ENCODE measurements at places on chromosomes 7 and 10. TPM values are rescaled to one million over a fixed set of nuclear protein-coding genes. Genes with fewer than 3 reads are reported as not detected.

Gene HMX2
- total RNA-seq = 0.05 TPM

Gene CYP2C19
- not detected for total RNA-seq

Gene SPDYE16
- total RNA-seq = 0.14 TPM

Gene CALHM2
- total RNA-seq = 3.6 TPM

Gene FFAR4
- total RNA-seq = 0.14 TPM

Gene HOXA7
- total RNA-seq = 0.57 TPM

Gene OR2A12
- total RNA-seq = not detected

Gene C7orf57
- total RNA-seq = 0.05 TPM

Gene ZNF503
- total RNA-seq = 0.38 TPM

Gene DNTT
- 38.7 TPM for total RNA-seq

Gene CXCL12
- 56.5 TPM for total RNA-seq

Gene INSYN2A
- total RNA-seq = 1.2 TPM

Gene CDC14C
- total RNA-seq = not detected

Gene ADRB1
- total RNA-seq = 0.14 TPM

Gene KLLN
- 0.90 TPM for total RNA-seq

Gene SLC13A1
- total RNA-seq = under 0.01 TPM

Gene ITPRID1
- 0.05 TPM for total RNA-seq

Gene ARHGAP22
- total RNA-seq = 8.5 TPM

Gene MYL10
- not detected for total RNA-seq

Gene CHAT
- 0.09 TPM for total RNA-seq

Gene DDC
- 0.33 TPM for total RNA-seq

Gene ELFN1
- 2.6 TPM for total RNA-seq

Gene GBF1
- 9.6 TPM for total RNA-seq

Gene PON1
- total RNA-seq = 11.7 TPM

Gene SLC37A3
- 21.6 TPM for total RNA-seq

Gene TSPAN15
- 9.7 TPM for total RNA-seq

Gene SFRP4
- total RNA-seq = 0.80 TPM

Gene PDE6C
- not detected for total RNA-seq

Gene EPHB4
- total RNA-seq = 7.3 TPM

Measured in thymus (tissue), 14 donors.